ENCODE measurements at places on chromosomes 6 and 20.

DNA sequence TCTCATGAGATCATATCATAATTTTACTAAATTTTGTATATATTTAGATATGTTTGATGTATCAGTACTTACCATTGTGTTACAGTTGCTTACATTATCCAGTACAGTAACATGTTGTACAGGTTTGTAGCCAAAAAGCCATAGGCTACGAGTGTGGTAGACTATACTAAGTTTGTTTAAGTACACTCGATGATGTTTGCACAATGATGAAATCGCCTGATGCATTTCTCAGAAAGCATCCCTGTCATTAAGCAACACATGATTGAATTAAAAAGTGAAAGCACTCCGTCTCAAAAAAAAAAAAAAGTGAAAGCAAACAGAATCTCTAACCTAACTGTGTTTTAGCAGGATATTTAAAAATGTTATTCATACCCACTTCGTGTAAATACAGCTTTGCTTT lies 104.9 kb upstream of the TFAP2D start:
- DNase-seq, result no peak

DNA sequence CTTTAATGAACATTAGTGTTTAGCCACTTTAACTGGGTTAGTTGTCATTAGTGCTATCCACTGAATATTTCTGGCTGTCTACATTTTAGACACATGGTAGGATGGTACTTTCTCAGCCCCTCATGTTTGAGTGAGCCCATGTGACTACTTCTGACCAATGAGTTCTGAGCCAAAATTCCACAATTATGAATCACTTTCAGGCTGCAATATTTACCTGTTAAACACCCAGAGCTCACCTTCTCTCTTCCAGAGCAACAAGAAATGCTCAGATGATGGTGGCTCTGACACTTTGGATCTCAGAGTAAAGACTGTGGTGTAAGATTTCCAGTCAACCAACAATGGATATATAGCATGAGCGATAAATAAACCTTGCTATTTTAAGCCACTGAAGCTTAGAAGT lies 24.8 kb downstream of the SPACA1 start:
- DNase-seq, result no peak

- no peak for DNase-seq
Observed at GRCh38 chr6:36915599-36915998, 29.8 kb downstream of the C6orf89 start.

GRCh38 chr6:142359271-142359960 lies 57.6 kb downstream of the ADGRG6 start:
- DNase-seq, result no peak
